ENCODE measurements at places on chromosomes 3 and 15.

DNA sequence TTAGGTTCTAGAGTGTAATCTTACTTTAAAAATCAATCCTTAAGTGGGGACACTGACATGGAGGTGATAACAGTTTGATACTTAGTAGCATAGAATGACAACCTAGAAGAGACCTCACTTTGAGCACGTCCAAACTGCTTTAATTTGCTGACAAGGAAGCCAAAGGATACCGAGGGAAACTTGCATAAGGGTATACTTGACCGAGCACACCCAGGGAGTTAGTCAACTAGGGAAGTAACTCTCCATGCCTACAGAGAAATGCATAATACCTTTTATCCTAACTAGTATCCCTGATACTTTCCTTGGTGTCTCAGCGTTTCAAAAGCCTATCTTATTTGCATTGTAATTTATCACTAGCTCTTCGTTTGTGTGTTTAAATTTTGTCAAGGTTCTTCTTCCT, 5.5 kb upstream of the TPRG1 start:
- DNase-seq, result no peak

GRCh38 chr3:144444061-144444460, 472.4 kb downstream of the DIPK2A start:
- no peak for DNase-seq

- no peak for DNase-seq
These were observed 1130.0 kb downstream of the NAALADL2 start for GRCh38 chr3:175989161-175989560.

GRCh38 chr3:46427916-46428833, 21.1 kb downstream of the CCRL2 start:
- no peak for DNase-seq

DNA sequence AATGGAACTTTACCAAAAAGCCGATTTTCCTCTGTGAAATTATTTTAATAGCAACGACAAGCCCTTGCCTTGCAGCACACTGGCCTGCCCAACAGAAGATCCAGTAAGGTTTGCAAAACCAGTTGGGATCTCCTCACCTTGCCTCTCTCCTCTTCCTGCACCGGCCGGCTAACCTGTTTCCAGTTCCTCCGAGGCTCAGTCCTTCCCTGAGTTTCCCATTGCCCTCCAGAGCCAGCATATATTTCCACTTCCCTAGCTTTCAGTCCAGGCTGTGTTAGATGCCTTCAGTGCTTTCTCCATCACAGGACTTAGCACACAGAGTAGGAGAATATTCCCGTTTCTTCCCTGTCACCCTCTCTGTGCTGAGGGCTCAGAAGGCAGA, 60.3 kb downstream of the NOX5 start:
- DNase-seq, result no peak

- no peak for DNase-seq
These were observed 22.0 kb upstream of the MUC20 start for GRCh38 chr3:195698647-195699387.

GRCh38 chr3:149330609-149331331, 2.7 kb downstream of the TM4SF18 start:
- no peak for DNase-seq

DNA sequence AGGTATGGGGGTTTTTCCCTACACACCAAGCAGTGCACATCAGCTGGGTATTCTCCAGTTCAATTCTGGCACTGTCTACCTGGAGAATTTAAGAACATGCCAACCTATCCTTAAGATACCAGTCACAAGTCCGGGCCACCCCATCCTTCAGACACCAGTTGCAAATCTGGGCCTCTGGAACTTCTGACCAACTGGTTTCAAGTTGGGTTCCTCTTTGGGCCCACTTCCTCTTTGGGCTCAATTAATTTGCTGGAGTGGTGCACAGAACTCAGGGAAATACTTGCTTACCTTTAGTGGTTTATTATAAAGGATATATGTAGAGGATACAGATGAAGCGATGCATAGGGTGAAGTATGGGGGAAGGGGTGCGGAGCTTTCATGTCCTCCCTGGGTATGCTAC, 25.3 kb downstream of the GLCE start:
- DNase-seq, result no peak

- no peak for DNase-seq
These were observed 2.6 kb downstream of the GP5 start for GRCh38 chr3:194396539-194396858.

- DNase-seq, result no peak
These were observed 78.5 kb downstream of the PPARG start for GRCh38 chr3:12367346-12367745.

- DNase-seq, result no peak
These were observed 11.0 kb upstream of the LRRC31 start for GRCh38 chr3:169880576-169881250.

DNA sequence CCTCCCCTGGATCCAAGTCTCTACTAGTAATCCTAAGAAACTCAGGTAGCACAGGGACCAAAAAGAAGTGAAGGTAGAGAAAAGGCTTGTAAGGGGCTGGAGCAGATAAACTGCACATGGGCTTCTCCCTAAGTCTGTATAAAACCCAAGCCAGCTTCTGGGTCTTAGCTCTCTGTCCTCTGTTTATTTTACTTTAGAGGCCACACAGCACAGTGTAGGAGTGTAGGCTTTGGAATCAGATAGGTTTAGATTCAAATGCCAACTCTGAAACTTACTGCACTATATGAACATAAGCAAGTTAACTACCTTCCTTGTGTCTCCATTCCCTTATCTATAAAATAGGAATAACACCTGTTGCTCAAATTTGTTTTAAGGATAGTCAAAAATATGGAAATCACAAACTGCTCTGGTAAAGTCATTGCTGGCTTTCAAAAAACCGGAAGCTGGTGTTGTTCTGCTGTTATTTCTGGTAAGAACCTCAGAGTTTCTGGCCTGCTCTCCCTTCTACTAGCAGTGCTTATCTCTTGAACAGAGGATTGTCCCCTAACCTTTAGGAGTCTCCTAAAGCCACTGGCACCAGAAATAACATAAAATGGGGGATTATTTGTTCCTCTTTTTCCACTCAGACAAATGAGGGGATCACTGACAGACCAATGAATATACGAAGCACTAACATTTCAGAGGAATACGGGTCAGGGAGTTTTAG, 33.8 kb downstream of the PIK3R4 start:
- DNase-seq, result no peak

- no peak for DNase-seq
These were observed 16.9 kb downstream of the ACKR2 start for GRCh38 chr3:42826141-42826540.

GRCh38 chr3:191076903-191077552, 122.0 kb upstream of the OSTN start:
- DNase-seq, result no peak

DNA sequence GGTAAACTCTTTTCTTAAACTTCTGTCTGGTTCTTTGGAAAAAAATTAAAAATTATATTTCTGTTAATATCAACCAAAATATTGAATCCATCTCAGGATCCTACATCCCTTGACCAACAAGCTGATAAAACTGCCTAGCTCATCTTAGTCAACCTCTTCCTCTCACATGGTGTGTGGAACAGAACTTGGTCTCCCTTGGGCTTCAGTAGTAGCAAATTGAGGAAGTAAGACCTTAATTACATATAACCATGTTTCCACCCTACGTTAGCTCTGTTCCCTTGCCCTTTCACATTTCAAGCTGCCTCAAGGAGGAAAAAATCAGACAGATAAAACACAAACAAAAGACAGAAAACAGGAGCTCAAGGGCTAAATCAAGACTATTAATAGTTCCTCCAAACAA, 116.4 kb downstream of the GREM1 start:
- DNase-seq, result no peak

DNA sequence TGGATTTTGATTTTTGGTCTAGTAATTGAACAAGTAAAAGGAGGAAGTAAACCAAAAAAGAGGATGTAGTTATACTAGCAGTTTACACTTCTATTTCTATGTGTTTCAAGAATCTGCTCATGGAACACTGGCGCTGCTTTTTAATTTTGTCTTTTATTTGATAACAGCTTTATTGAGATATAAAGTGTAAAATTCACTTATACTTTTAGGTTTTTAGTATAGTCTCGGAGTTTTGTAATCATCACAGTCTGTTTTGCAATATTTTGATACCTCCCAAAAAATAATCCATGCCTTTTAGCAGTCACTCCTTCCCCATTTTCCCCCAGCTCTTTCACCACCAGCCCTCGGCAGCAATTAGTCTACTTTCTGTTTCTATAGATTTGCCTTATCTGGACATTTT, 18.0 kb downstream of the UBE2E2 start:
- no peak for DNase-seq

GRCh38 chr15:64580696-64581407, 120.5 kb downstream of the ZNF609 start:
- no peak for DNase-seq

DNA sequence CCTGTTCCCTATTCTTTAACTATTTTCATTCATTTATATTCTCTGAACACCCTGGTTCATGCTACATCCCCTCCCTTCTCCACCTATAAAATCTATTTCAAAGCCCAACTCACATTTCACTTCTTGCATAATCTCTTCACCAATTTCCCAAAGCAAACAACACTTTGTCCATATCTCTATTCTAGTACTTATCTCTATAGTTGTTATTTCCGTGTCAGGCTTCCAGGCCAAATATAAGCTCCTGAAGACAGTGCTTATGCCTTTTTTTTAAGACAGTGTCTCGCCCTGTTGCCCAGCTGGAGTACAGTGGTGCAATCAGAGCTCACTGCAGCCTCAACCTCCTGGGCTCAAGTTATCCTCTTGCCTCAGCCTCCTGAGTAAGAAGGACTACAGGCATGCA, 43.6 kb downstream of the DNAH12 start:
- no peak for DNase-seq

DNA sequence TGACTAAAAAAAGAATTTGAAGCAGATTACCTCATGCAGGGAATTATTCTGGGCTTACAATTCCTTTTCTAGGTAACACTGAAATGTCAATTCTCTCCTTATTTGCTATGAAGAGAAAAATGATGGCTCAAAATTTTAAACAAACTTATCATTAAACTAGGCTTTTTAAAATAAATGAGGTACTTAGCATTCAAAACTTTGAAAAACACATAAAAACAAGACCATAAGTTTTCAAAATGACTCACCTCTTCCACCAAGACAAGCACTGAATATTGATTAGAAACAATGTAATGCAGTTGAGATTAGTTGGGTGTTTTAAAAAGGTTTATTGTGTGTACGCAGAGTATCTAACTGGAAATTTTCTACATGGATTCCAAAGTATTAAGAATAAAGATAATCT, 154.6 kb downstream of the ADAM10 start:
- no peak for DNase-seq

DNA sequence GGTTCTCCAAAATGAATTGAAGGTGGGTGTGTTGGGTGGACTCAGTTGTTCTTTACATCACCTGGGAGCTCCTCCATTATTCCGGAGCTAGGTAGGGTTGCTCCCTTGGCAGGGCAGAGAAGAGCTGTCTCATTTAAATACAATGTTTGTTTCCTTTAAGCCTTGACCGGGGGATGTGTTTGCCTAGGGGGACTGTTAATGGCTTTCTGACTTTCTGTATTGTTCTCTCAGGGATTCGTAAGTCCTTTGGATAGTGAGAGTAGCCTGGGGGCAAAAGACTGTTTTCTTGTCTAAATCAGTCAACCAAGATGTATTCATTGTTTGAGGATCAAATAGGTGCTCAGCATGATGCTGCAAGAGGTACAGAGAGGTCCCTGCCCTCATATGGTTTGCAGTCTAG, 71.1 kb downstream of the CDAN1 start:
- no peak for DNase-seq

DNA sequence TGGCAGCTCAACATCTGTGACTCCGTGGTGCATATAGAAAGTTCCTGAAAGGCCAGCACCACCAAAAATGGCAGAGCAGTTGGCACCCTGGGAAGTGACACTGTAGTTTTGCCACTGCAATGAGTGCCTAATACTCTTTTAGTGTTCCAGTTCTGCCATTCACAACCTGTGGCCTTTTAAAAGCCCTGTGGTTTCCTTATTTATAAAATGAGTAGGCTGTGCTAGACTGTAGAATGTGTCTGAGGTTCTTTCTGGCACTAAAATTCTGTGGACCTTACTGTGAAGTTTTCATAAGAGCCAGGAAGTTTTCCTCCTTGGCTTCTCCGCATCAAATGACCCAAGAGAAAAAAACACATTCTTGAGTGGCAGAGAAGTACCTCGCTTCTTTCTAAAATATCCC, 74.1 kb downstream of the MME start:
- no peak for DNase-seq

DNA sequence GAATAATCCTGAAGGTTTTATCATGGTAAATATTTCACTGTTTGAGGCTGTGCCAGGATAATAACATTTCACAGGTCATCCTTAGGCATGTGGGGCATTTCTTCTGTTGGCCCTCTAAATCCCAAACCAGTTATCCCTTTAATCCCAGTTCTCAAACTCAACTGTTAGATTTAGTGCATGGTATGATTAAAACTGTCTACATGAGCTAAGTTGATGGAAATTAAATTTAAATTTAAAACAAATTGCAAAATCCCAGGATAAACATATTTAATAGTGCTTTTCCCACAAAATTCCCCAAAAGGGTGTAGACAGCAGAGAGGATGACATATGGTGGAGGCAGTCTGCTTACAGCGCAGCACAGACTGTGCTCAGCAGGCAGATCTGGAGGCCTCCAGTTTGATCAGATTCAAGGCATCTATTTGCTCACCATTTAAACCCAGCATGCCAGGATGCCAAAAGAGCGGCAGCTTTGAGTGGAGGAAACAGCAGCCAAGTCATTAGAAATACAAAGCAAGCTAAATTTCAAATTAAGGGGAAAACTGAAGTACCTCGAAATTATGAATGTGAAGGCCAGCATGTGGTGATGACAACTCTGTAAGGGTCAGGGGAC, 325.8 kb downstream of the KCNH8 start:
- no peak for DNase-seq

DNA sequence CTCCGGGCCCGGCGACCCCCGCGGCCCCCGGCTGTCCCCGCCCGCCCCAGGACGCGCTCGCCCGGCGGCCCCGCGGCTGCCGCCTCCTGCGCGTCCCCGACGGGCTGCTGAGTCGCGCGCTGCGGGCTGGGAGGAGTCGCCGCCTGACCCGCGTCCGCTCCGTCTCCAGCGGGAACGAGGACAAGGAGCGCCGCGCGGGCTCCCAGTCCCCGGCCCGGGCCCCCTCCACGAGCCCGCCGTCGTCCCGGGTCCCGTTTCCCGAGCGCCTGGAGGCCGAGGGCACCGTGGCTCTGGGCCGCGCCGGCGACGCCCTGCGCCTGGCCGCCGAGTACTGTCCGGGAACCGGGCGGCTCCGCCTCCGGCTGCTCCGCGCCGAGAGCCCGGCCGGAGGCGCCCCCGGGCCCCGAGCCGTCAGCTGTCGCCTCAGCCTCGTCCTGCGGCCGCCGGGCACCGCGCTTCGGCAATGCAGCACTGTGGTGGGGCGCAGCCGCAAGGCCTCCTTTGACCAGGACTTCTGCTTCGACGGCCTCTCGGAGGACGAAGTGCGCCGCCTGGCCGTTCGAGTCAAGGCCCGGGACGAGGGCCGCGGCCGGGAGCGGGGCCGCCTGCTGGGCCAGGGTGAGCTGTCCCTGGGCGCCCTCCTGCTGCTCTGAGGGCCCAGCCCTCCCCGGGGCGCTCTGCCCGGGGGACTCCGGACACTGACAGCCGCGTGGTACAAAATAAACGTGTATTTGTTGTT, 1.5 kb downstream of the C2CD4A start:
- DNase-seq, result peak; percentile 25

DNA sequence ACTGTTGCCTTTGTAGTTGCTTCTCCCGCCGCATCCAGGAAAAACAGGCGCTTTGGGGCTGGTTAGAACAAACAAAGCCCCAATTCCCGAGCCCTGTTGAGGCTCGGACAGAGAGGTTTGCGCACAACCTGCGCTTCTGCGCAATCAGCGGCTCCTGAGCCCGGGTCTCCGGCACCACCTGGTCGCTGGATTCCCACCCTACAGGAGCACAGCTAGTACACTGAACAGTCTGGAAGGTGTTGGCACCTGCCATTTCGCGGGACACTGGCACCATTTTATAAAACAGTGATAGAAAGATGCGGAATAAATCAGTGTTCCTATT, 13.8 kb downstream of the ZIC4 start:
- DNase-seq, result no peak
